Common myeloid progenitor, CD34-positive (primary cell): ENCODE measurements at places on chromosomes 13 and 19.

DNA sequence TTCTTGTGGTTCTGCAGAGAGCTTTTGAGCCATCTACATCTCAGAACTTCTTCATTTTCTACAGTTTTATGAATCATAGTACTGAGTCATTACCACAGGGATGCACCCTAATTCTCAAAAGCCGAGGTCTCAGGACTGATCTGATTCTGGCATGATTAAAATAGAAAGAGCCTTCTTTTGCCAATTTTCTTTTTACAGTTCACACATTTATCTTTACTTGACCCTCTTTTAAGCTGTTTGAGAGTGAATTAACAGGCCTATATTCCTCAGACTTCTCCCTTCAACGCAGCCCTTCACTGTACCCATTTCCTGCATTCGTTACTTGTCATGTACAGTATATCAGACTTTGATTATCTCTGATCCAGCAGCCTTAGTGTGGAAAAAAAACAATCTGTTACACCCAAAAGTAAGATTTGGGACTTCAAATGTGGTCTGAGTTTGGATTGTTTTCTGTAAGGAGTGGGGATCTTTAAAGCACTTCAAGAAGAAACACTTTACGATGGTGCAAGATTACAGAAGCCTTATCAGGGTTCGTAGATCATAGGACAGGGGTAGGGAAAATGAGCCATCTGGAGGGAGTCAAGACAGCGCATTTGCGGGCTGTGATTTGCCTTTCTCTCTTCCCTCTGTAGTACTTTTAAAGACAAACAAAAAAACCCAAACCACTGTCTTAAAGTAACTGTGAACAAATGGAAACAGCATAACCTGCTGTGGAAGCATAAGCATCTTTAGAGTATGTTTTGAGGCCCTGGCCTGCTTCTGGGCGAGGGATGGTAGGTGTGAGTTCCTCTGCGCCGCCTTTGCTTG, 15.3 kb upstream of the GPR183 start:
- DNase-seq, result peak; percentile 92

- DNase-seq, result no peak
These were observed 21.4 kb downstream of the PEG3 start for GRCh38 chr19:56819166-56819565.

DNA sequence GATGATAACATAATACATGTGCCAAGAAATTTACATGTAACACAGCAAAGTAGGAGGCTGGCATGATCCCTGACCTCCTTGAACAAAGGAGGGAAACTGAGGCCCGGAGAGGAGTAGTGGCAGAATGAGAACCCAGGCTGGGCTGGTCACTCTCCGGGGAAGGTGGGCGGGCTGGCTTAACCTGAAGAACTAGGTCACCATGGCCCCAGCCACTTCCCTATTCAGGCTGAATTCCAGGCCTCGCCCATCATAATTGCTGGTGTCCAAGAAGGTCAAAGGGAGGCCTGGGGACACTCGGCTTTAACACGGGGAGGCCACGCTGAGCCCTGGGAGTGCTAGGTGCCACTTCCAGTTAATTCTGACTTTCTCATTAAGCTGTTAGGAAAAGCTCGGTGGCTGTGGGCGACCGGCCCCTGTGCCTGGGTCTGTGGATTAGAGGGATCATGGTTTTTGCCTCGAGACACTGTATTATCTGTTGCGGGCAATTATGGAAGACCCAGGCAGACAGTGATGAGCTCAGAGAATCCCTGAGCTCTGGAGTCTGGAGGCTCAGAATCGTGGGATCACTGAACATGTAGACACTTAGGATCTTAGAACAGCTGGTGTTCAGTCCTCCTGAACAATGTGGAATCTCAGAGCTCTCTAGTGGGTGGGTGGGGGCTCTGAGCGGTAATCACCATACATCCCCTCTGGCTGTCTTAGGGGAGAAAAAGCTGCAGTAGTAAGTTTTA, 5.0 kb upstream of the TINCR start:
- DNase-seq, result no peak

GRCh38 chr19:39864118-39864517, 17.9 kb upstream of the FBL start:
- no peak for DNase-seq

DNA sequence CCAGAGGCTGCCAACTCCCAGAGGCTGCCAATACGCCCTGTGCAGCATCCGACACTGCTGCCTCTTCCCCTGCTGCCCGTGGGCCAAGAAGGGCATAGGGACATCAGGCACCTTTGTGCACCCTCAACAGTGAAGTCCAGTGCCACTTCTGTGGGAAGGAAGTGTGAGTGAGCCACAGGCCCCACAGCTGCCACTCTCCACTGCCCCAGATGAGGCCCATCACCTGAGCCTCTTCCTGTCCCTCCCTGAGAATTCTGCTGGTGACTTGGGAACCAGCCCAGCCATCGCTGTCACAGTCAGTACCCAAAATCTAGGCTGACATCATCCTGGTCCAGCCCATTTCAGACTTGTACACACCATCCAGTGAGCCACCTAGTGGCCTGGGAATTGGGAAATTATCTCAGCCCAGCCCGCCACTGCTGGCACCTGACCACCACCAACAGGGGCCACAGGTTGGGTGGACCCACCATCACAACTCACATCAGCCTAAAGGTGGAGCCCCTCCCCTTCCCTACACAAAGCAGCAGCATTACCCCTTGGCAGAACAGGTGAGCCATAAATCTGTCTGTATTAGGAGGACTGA, 733.9 kb upstream of the KLHL1 start:
- no peak for DNase-seq

- no peak for DNase-seq
These were observed 152.2 kb upstream of the UBL3 start for GRCh38 chr13:30002577-30002976.

GRCh38 chr13:25902891-25903341, 148.9 kb downstream of the SHISA2 start:
- no peak for DNase-seq

DNA sequence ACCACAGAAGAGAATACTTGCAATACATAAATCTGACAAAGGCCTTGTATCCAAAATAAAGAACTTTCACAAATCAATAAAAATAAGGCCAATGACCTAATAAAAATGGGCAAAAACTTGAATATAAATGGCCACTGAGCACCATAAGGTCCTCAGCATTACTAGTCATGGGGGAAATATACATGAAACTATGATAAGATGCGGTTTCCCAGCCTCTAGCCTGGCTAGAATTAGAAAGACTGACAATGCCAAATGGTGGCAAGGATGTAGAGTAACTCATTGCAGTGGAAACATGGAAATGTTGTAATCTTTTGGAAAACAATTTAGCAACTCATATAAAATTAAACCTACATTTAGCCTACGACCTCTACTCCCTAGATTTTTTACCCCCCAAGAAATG, 227.1 kb downstream of the GGACT start:
- no peak for DNase-seq

GRCh38 chr19:13162724-13163608, 12.8 kb downstream of the IER2 start:
- peak; percentile 90 for DNase-seq

DNA sequence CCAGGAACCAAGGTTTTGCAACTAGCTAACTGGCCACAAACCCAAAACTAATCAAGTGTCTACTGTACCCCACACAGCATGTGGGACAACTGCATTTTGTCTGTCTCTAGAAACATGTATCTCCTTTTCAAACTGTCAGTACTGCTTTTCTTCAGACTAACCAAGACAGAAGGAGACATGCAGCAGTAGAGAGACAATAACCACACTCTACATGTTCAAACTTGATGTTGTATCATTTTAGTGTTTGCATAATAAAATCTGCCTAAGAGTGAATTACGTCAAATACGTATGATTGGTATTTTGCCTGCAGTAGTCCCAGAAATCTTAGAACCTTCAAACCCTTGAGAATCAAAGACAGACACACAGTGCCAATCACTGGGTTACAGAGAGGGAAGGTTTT, 22.0 kb upstream of the FREM2 start:
- no peak for DNase-seq

DNA sequence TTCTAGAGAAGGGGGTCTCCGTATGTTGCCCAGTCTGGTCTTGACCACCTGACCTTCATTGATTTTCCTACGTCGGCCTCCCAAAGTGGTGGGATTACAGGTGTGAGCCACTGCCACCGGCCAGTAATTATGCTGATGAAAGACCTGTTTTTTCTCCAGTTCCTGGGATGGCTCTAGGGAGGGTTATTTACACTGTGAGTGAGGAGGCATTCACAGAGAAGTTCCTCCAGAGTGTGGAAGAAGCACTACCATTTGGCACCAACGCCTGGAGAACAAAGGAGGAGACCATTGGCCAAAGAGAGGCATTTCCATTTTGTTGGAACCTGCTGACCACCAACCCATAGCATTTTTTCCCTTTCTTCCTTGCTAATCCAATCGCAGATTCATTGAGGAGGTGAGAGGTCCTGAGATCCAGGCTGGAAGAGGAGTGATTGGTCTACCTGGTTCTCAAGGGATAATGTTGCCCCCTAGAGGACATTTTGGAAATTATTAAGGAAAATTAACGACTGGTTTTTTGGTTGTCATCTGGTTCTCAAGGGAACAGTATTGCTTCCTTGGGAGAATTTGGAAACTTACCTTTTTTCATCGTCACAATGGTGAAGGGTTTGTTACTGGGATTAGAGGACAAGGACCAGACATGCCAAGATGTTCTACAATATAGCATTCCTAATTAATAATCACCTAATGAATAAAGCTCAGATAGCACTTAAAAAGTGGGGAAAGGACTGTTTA, 5.5 kb upstream of the SAE1 start:
- peak; percentile 76 for DNase-seq

DNA sequence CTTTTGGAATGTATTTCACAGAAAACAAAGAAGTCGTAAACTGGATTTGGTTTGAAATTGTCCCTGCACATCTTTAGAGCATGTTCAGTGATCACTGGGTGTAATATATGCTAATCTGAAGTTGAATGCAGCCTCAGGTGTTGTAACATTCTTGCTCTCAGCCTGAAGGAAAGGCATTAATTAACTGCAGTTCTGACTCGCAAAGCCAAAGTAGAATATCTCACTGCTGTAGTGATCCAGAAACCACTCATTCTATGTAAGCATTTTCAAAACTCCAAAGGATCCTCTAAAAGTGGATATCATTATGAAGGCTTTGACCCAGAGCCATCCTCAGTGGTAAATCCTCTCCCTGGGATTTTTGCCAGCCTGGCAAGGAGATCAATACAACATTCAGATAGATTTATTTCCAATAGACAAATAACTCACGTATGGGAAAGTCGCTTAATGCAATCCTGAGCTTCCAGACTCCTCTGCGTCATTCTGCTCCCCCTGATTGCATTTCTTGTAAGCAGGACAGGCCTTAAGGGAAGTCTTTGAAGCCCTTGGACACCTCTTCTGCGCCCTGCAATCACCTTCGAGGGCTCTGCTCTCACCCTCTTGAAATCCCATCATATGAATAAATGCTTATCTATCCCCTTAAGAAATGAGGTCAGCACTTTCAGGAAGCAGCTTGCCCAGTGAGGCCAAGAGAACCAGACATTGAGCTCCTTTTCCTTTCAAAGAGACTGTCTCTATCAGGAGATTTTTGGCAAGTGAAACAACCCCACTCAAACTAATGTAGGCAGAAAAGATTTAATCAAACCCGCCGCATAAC, 301.7 kb upstream of the NBEA start:
- DNase-seq, result no peak

DNA sequence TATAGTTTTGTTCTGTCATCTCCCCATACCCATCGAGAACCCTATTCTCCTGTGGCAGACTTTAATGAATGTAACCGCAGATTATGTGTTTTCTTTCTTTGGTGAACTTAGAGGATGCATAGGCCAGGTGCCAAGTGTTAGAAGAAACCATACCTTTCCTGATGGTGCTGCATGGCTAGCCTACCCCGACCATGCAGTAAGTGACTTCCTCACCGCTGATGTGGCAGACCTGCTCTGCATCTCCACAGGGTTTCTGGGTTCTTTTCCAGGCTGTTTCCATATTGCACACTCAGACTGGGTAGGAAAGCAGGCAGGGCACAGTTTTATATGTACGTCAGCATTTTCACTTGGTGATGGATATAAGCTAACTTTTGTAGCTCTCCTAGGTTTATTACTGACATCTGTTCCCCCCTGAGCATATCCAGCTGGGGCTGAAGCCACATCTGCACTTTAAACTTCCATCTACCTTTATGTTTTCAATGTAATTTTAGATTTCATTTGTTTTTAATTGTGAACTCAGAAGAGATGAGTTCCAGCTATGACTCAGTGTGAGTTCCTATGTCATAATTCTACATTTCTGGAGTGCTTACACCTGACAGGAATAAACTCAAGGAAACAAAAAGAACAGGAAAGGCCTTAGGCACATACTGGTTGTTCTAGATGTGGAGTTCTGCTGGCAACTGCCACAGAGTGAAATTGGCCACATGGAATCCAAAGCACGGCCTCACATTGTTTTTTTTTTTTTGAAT, 42.3 kb downstream of the LRCH1 start:
- DNase-seq, result peak; percentile 78

GRCh38 chr13:28325022-28325421, 169.9 kb downstream of the FLT1 start:
- no peak for DNase-seq

DNA sequence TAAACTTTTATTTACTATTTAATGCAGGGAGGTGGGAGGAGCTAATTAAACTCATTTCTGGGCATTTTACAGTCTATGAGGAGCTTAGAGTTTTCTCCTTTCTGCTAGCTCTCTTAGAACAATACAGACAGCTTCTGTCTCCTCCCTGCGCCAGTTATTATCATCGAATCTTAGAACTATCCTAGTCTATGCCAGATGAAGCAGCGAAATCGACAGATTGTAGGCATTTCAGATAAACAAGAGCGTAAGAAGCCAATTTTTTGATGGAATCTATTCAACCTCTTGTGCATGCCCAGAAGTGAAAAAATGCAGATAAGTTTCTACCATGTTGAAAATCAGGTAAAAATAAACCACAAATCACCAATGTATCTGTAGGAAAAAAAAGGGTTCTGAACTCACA, 297.1 kb downstream of the KLF12 start:
- DNase-seq, result no peak

DNA sequence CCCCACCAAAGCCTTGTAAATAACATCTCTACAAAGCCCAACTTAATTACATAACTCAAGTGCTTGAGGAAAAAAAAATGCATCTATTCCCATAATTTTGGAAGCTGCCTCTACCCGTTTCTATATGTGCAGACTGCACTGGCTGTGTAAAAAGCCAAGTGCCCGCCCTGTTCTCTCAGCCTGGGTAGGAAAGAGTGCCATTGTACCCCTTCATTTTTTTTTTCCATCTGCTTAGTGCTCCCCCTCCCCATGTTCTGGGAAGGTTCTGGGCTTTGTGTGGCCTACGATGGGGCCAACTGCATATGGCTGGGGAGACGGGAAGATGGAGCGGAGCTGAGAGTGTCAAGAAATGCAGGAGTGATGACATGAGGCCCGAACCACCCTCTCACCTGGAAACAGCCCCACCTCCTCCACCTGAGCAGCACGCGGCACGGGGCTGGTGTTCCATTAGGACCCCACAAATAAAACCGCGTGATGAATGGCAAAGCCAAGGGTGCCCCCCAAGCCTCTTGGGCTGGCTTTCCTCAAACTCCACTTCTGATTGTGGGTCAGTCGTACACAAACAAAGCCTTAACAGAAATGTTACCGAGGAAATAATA, 42.1 kb downstream of the TSHZ3 start:
- DNase-seq, result no peak

DNA sequence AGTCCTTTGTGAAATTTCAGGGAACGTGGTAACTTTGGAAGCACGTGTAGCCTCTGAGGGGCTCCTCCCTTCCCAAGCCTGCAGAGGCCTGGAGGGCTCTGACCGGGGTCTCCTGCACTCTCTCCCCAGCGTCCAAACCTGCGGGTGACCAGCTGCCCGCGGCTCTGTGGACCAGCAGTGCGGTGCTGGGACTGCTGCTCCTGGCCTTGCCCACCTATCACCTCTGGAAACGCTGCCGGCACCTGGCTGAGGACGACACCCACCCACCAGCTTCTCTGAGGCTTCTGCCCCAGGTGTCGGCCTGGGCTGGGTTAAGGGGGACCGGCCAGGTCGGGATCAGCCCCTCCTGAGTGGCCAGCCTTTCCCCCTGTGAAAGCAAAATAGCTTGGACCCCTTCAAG, 2.7 kb upstream of the TPGS1 start:
- no peak for DNase-seq
